CD8-positive, alpha-beta memory T cell (primary cell): ENCODE measurements at places on chromosomes 13 and 19.

DNA sequence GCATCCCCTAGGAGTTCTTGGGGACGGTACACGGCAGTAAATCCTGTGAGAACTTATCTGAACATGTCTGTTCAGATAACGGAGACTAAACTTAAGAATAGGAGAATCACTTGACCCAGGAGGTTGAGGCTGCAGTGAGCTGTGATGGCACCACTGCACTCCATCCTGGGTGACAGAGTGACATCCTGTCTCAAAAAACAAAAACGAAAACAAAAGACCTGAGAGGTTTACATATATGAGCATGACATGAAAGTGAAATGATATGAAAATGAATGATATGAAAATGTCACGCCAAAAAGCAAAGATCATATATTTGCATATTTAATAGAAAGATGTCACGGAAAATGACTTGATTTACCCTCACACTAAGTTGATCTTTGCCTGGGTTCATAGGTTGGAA, 5.8 kb downstream of the ZNF175 start:
- DNase-seq, result no peak

- no peak for DNase-seq
Observed at GRCh38 chr19:6079107-6079506, 31.2 kb downstream of the RFX2 start.

- DNase-seq, result no peak
Observed at GRCh38 chr19:591099-591958, 1.6 kb downstream of the HCN2 start.

GRCh38 chr19:4389511-4390016, 10.8 kb downstream of the SH3GL1 start:
- no peak for DNase-seq

DNA sequence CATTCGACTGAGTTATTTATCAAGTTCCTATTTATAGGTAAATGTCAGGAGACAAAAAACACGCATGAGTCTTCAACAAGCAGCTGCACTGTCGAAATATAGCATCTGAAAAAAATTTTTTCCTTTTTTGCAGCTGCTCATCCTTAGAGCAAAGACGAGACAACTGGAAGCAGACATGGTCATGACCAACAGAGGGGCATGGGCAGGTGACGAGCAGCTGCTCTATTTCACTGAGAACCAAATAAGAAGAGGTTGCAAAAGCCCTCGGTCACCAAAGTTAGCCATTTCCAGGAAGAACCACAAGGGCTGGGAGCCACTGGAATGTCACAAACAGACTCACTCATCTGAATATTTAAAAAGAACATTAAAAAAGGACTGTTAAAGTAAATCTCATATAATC, 22.2 kb downstream of the SOHLH2 start:
- no peak for DNase-seq

DNA sequence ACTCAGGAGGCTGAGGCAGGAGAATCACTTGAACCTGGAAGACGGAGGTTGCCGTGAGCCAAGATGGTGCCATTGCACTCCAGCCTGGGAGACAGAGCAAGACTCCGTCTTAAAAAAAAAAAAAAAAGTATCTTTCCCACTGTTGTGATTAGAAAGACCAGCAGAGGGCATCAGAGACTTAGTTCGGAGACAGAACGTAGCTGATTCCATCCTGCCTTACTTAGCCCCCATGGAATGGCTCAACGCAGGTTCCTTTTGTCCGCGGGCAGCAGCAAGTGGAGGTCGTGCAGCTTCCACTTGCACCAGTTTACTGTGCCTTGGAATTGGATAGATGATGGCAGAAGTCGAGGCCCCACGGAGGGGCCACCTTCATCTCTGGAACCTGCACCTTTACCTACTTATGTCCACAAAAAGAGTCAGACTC, 8.1 kb downstream of the TIMM29 start:
- DNase-seq, result no peak

GRCh38 chr13:46468570-46469463, 81.8 kb upstream of the RUBCNL start:
- no peak for DNase-seq

GRCh38 chr19:41133260-41133659, 19.0 kb downstream of the CYP2F1 start:
- DNase-seq, result no peak
